ENCODE measurements at places on chromosomes 6 and 20. TPM values are rescaled to one million over a fixed set of nuclear protein-coding genes. Genes with fewer than 3 reads are reported as not detected.

GRCh38 chr6:56227071-56227879, 20.1 kb downstream of the COL21A1 start:
- DNase-seq = no peak

DNA sequence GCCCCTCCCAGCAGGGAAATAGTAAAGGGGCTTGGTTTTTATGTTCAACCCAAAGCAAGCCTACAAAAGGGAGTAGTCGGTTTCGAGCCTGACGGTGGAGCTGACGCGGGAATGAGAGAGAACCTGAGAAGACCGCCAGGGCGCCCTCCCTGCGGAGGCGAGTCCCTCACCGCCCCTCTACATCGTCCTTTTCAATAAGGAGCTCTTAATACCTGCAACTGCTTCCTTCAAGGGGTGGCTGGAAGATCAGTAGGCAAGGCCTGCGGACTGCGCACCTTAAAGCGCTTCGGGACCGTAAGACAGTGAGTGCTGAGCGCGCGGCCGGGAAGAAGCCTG, 709 bp upstream of the ZNF76 start:
- no peak for DNase-seq

CFAP206 gene
- 3.4 TPM for polyA plus RNA-seq

DNA sequence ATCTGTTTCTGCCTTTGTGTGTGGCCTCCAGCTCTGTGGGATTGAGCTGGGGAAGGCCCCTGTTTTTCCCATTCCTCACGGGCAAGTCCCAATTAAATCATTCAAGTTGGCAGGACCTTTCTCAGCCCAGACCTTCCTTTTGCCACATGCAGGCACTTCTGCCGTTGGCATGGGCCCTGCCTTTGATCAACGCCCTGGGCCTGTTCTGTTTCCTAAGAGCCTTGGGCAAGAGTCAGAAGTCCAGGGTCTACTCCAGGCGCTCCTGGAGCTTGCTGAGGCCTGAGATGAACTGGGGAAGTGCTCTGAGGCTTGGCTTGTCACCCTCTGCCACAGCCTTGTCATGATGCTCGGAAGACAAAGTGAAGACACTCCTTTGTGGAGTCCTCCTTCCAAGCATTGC, 7.1 kb downstream of the IP6K3 start:
- no peak for DNase-seq

DNA sequence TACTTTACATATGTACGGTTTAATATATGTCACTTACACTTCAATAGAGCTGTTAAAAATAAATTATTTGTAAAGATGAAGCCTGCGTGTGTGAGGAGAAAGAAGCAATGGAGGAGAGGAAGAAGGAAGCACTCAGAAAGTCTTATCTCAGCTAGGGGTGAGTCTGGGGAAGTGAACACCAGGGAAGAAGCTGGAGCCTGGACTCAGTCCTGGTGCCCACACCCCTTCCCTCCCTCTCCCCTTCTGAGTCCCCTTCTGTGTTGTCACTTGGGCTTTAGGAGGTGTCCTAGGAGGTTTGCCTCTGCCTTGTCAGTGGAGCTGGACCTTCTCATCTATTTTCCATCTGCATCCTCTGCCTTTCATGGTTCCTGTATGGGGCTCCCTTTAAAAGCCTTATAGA, 1.9 kb downstream of the SIRPB2 start:
- no peak for DNase-seq

MYCT1 gene
- polyA plus RNA-seq = 13.4 TPM

DNA sequence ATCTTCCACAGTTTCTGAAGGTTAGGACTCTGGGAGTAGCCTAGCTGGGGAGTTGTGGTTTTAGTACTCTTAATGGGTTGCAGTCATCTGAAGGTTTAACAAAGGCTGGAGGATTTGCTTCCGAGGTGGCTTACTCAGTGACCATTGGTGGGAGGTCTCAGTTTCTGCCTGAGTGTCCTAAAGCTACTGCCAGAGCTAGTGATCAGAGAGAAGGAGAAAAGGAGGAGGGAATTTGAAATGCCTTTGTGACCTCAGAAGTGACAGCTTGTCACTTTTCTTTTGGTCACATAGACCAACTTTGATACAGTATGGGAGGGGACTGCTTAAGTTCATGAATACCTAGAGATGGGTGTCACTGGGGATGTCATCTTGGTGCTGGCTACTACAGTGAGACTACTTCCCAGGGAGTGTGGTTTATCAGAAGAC, 41.3 kb downstream of the NCOA3 start:
- DNase-seq = no peak

WFDC12 gene
- not detected for polyA plus RNA-seq

DNA sequence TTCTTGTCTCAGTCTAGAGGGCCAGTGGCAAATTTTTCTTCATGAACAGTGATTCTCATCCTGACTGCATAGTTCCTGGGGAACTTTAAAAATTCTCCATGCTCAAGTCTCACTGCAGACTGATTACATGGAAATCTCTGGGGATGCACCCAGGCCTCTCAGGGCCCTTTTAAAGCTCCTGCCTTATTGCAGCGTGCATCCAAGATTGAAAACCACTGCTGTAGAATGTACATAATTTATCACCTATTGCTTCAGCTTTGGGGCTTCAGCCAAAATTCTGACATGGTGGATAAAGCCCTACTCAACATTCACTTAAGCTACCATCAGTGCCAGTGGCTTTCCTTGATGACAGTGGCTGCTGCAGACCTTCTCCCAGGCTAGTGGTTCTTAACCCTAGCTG, 143.8 kb downstream of the BTBD3 start:
- no peak for DNase-seq

DNA sequence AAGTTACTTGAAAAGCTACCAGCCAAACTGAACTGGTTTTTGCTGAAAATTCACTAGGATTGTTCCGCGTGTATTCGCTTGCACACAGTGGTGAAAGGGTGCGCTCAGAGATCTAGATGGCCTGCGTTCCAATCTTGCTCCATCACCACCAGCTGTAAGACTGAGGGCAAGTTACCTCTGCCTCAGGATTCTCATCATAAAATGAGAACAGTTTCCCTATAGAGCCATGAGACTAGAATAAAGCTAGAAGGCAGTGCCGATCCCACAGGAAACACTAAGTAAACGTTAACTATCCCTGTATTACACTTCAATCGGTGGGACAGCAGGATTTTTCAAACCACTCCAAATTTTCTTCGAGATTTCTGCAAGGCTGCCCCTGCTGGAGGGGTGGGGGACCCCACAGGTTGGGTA, 838 bp downstream of the AHCY start:
- DNase-seq = no peak

PNISR gene
- polyA plus RNA-seq = 365 TPM

AKAP12 gene
- polyA plus RNA-seq = 259 TPM

GRCh38 chr6:99885051-99885450, 109.0 kb downstream of the MCHR2 start:
- no peak for DNase-seq

- no peak for DNase-seq
Measured at GRCh38 chr6:154277629-154278017, 79.0 kb downstream of the IPCEF1 start.

ZNF311 gene
- 6.7 TPM for polyA plus RNA-seq

DNA sequence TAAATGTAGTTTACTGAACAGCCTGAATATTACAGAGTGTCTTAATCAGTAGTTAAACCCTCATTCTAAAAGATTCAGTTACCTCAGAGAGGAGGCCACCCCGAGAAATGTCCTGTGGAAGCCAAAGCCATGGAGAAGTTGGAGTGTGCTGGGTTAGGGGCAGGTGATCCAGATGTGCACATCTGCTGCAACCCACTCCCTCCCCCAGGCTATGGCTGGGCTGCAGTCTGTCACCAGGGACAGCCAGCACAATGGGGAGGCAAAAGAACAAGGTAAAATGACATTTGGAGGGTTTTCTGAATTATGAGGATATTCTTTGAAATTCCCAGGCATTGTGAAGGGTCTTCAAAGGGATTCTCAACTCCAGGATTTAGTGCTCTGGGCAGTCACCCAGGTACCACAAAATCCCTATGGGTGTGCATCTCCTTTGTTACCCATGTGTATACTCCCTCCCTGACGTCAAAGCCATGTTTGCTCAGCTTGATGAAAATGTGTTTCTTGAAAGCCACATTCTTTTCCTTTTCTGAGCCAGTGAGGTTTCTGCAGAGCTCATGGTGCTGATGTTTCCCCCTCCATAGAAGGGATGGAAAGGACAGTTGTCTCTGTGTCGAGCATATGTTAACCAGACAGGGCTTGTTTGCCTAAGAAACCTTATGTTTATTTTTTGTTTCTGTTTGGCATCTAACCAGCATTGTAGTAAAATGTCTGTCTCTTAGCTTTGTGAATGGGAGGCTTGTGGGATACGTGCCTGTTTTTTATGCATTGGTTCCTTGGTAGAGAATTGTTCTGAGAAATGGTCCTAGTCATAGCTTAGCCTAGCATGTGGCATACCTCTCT, 212.3 kb upstream of the TBX18 start:
- DNase-seq = no peak

DNA sequence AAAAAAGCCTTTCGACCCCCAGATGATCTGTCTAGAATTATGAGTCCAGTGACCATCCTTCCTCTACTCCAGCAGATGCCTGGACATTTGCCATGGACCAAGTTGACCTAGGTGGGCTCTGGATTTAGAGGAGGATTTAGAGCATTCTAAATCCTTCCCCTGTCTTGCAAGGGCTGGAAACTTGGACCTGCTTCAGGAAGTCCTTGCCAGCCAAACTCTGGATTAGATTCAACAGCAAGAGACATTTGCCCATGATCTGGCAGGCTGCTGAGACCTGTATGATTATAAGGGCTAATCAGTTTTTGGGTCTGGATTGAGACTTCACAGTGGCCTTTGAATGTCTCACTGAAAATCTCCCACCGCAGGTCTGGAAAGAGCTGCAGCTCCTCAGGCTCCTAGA, 13.1 kb upstream of the HDGFL1 start:
- DNase-seq = no peak

GRCh38 chr6:119800526-119800925, 451.0 kb upstream of the MAN1A1 start:
- DNase-seq = no peak
